ENCODE measurements at places on chromosomes 4 and X.

GRCh38 chr4:1985780-1986577, 22.8 kb downstream of the NELFA start:
- DNase-seq = no peak

DNA sequence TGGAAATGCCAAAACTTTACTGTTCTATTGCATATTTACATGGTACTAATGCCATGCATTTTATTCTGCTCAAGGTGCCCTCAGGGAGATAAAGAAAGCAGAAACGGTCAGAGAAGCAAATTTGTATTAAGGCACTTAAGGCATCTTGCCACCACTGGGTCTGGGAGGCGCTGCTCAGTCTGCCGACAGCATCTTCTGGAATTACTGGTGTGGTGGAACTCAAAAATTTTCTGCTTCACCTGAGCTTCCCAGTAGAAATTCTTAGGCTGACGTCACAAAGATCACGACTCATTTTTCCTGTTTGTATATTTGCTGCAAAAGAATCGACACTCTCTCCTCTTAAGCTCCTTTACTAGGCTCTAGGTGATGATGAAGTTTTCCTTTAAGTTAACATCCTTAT, 3.0 kb downstream of the RASSF6 start:
- DNase-seq = no peak

DNA sequence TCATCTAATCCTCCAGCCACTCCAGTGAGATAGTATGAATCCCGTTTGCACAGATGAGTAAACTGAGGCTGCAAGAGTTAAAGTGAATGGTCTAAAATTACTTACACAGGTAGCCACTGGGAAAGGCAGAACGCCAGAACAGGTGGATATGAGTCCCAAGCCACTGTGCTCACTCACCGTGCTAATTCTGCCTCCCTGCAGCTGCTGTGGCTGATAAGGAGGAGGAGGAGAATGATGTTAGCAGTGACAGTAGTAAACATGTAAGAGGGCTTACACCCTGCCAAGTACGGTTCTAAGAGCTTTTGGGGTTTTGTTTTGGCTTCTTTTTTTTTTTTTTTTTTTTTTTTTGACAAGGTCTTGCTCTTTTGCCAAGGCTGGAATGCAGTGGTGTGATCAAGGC, 90.5 kb upstream of the PRPS2 start:
- DNase-seq = no peak

DNA sequence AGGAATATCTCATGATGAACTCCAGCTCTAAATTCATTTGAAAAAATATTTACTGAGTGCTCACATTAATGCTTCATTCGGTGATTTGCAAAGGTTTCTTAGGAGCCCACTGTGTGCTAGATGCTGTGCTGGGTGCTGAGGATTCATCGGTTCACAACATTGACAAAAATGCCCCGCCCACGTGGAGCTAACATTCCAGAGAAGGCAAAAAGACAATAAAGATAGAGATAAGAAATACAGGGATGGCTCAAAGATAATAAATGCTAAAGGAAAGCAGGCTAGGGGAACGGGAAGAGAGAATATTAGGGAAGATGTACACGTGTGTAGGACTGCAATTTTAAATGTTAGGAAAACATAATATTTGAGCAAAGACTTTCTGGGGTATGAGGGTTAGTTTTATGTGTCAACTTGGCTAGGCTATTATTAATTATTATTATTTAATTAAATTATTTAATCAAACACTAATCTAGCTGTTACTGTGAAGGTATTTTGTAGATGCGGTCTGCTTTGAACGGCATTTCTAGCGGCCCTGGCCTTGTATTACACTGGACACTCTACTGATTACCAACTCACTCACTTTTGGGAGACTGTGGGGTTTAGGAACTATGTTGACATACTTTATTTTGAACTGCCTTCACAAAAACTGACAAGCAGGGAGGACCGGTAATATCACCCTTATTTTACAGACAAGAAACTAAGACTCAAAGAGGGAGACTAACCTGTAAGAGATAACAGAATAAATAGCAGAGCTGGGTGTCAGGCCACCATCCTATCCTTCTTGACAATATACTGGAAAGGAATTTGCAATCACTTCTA, 61.9 kb upstream of the IRF2 start:
- DNase-seq = no peak

GRCh38 chr4:107210450-107211239, 174.5 kb upstream of the DKK2 start:
- DNase-seq = no peak

GRCh38 chr4:1212546-1213335, 36.2 kb downstream of the CTBP1 start:
- no peak for DNase-seq

GRCh38 chrX:6440648-6441047, 94.3 kb downstream of the VCX3A start:
- no peak for DNase-seq

GRCh38 chrX:153889123-153889522, 3.1 kb upstream of the L1CAM start:
- no peak for DNase-seq

DNA sequence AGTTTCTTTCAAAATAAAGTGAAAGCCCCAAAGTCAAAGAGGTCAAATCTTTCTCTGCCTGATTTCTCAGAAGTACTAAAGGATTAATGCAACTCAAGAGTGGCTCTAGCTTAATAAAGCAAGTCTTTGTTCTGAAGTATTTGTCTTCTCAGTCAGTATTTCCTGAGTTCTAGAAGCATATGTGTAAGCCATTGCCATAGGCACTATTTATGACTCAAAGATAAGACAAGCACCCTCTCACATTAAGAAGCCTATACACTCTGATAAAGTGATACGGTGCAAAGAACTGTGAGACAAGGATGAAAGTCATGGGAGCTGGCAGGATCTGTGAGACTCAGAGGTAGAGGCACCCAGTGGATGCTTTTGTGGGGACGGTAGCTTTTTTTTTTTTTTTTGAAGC, 60.9 kb downstream of the AASDH start:
- no peak for DNase-seq

GRCh38 chrX:3191796-3192195, 150.5 kb downstream of the ARSF start:
- DNase-seq = no peak

Data from activated B cell treated with CpG ODN at 0.5 μM for 24 hours (primary cell).